Activated CD8-positive, alpha-beta memory T cell treated with anti-CD3 and anti-CD28 coated beads, Interleukin-2, amount 10 ng/mL, durations not matched to agents 7 days and 5 days (primary cell): ENCODE measurements at places on chromosomes 5 and 9. TPM values are rescaled to one million over a fixed set of nuclear protein-coding genes. Genes with fewer than 3 reads are reported as not detected.

Gene PRR16
- total RNA-seq = not detected

Gene PCDHGA4
- total RNA-seq = not detected

Gene SLC22A4
- total RNA-seq = 0.75 TPM

Gene DIRAS2
- not detected for total RNA-seq

Gene KIF12
- not detected for total RNA-seq

Gene HTR1A
- not detected for total RNA-seq

Gene CTXN3
- not detected for total RNA-seq

Gene RNF224
- not detected for total RNA-seq

Gene C9orf153
- not detected for total RNA-seq

Gene OMD
- not detected for total RNA-seq

Gene PCDHGB3
- 0.09 TPM for total RNA-seq

Gene IL5
- total RNA-seq = 0.35 TPM

Gene AP3B1
- 48.8 TPM for total RNA-seq

Gene MSX2
- not detected for total RNA-seq

Gene PRRT1B
- not detected for total RNA-seq

Gene GBA2
- total RNA-seq = 57.7 TPM

Gene RHOBTB3
- 0.55 TPM for total RNA-seq

Gene MARVELD2
- 0.26 TPM for total RNA-seq

Gene CRHBP
- total RNA-seq = 0.20 TPM

Gene ECM2
- total RNA-seq = not detected

Gene PDCD1LG2
- total RNA-seq = 1.5 TPM

Gene PCDHA11
- not detected for total RNA-seq

Gene MYOT
- not detected for total RNA-seq

Gene MCTP1
- not detected for total RNA-seq

Gene BHMT2
- total RNA-seq = not detected

Gene FOXD4L5
- total RNA-seq = 0.18 TPM

Gene TAF7
- 64.6 TPM for total RNA-seq

Gene HTR4
- total RNA-seq = not detected

Gene GDA
- total RNA-seq = not detected

Gene CACFD1
- total RNA-seq = 0.38 TPM

Gene PDE6A
- not detected for total RNA-seq

Gene TMEFF1
- total RNA-seq = not detected

Gene ADAMTSL1
- total RNA-seq = not detected

Gene IRX2
- total RNA-seq = not detected

Gene F12
- total RNA-seq = 1.3 TPM

Gene IDNK
- 9.1 TPM for total RNA-seq

Gene NPR2
- total RNA-seq = 13.4 TPM

Gene SLC36A3
- not detected for total RNA-seq

Gene TLN1
- 372 TPM for total RNA-seq

Gene ADAMTS19
- total RNA-seq = not detected

Gene SUSD1
- 21.2 TPM for total RNA-seq

Gene MLANA
- not detected for total RNA-seq

Gene TBC1D2
- total RNA-seq = 5.0 TPM

Gene ADAMTS12
- total RNA-seq = not detected

Gene PGM5
- not detected for total RNA-seq

Gene GRK6
- 112 TPM for total RNA-seq
